ENCODE measurements at places on chromosomes 16 and 17.

DNA sequence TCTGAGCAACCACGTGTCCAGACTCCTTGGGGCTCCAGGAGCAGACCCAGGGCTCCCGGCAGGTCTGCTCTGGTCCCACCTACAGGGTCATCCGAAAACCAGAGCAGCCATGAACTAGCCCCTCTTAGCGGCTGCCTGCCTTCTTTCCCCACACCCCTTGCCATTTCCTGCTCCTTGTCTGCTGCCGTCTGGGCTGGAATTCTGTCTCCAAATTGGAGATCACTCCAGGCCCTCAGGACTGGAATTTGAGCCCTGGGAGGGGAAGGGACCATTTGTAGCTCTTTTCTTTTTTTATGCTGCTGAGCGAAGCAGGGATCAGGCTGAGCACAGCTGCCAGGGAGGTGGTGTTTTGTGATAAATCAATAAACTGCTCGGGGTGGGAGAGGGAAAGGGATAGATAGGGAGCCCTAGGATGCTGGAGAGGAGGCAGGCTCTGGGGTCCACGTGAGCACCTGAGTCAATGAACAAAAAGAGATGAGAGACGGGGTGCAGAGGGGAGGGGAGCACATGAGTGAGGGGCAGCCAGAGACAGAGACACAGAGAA is 257.5 kb downstream of the ENGASE start:
- DNase-seq: no peak

DNA sequence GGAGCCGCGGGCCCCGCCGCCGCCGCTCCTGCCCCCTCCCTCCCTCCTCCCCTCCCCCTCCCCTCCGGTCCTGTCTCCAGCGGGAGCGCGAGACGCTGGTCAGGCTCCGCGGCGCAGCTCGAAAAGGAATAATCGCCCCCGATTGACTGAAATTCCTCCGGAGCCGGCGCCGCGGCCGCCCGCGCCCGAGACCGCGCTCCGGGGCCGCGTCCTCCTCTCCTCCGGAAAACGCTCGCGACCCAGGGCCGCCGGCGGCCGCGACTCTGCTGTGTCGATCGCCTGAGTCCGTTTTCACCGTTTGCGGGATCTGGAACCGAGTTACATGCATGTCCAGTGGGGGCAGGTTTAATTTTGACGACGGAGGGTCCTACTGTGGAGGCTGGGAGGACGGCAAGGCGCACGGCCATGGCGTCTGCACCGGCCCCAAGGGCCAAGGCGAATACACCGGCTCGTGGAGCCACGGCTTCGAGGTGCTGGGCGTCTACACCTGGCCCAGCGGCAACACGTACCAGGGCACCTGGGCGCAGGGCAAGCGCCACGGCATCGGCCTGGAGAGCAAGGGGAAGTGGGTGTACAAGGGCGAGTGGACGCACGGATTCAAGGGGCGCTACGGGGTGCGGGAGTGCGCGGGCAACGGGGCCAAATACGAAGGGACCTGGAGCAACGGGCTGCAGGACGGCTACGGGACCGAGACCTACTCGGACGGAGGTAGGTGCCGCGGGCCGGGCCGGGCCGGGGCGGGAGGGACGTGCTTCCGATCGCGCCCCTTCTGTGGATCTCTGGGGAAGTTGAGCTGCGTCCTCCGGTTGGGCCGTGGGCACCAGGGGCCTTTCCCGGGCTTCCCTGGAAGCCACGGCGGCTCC is 744 bp downstream of the JPH3 start:
- DNase-seq: no peak

- no peak for DNase-seq
Measured at GRCh38 chr16:73036074-73036826, 11.7 kb downstream of the ZFHX3 start.

GRCh38 chr17:2064980-2065785 is 10.3 kb downstream of the HIC1 start:
- DNase-seq: no peak

DNA sequence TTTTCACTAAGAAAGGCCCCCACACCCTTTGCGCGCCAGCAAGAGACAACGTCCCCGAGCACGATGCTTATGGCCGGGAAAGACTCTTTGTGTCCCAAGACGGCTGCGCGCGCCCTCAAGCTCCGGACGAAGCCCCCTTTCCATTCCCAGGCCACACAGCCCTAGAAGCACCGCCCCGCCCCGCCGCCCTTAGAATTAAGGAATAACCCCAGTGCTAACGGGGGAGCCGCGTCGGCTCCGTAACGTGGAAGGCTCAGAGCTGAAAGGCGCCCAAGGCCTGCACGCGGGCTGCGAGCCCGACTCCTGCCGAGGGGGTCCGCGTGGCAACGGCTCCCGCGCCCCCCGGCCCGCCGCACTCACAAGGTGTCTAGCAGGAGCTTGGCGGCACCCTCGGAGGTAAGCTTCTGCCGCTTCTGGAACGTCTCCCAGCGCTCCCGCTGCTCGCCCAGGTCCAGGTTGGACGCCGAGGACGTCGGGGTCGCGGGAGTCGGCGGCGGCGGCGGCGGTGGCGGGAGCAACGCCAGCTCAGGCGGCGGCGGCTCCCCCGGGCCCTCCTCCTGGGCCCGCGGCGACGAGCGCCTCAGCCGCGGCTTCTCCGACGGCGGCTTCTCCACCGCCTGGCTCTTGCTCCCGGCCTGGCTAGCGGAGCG is 477 bp downstream of the CENPV start:
- DNase-seq: no peak

GRCh38 chr17:68435876-68436842 is 21.1 kb downstream of the WIPI1 start:
- DNase-seq: no peak

DNA sequence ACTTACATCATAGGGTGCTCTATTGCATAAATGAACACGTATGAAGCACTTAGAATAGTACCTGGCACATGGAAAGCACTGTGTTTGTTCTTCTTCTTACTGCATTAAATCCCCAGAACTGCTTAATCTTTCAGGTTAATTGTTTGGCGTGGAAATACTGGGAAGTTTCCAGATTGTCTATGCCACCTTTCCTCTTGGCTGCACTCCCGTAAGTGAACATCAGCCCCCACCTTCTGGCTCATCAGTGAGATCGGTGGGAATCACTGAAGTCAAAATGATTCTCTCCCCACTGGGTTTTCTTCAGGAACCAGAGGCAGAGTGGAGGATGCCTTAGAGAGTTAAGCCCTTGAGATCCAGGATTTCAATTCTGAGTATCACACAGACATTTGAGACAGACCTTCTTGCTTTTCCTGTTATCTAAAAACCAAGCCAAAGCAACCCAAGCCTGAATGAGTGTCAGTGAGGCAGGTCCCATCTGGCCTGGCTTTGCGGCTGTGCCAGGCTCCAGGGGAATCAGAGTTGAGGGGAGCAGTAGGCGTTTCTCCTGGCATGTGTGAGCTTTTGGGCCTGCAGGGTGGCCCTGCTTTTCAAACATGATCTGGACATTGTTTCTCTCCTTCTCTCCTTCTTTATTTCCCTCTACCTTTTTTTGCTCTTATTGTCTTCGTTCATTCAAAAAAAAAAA is 59.1 kb downstream of the OTOA start:
- DNase-seq: no peak

GRCh38 chr17:6757747-6758146 is 1.9 kb downstream of the XAF1 start:
- DNase-seq: no peak

DNA sequence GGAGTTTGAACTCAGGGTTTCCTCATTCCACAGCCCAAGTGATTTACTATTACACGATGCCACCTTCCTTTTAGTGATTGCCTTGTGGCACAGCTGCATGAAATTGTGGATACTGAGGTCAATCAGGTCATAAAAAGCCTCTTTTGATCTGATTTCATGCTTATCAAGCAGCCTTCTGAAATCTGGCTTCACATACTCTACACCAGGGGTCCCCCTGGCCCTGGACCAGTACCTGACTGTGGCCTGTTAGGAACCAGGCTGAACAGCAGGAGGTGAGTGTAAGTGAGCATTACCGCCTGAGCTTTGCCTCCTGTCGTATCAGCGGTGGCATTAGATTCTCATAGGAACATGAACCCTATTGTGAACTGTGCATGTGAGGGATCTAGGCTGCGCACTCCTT is 13.8 kb downstream of the SLFN5 start:
- no peak for DNase-seq

DNA sequence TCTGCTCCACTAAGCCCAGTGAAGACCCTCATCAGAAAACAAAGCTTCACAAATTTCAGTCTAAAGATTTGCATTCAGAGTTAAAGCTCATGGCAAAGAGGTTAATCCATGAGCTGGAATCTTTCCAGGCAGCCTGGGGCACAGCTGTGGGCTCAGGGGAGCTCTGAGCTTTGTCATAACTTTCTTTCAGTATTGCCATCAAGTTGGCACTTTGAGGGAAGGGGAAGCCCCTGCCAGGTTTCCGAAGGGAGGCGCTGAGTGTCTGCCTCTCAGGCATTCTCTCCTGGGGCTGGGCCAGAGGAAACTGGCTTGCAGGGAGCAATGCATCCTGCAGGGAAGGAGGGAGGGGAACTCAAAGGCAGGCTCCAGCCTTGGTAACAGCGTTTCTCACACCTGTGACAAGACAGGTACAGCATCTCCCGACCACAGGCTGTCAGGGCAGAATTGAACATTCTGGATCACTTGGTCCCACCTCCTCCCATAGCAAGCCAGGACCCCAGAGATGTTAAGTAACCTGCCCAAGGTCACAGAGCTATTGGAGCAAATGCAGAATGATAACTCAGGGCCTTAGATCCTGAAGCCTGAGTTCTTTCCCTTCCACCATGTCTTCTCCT is 3.9 kb downstream of the LPO start:
- no peak for DNase-seq

- DNase-seq: no peak
Measured at GRCh38 chr16:2478279-2478678, 3.4 kb downstream of the TBC1D24 start.

GRCh38 chr16:50538411-50539052 is 9.7 kb upstream of the NKD1 start:
- DNase-seq: no peak

GRCh38 chr17:705863-706262 is 8.8 kb downstream of the VPS53 start:
- no peak for DNase-seq

DNA sequence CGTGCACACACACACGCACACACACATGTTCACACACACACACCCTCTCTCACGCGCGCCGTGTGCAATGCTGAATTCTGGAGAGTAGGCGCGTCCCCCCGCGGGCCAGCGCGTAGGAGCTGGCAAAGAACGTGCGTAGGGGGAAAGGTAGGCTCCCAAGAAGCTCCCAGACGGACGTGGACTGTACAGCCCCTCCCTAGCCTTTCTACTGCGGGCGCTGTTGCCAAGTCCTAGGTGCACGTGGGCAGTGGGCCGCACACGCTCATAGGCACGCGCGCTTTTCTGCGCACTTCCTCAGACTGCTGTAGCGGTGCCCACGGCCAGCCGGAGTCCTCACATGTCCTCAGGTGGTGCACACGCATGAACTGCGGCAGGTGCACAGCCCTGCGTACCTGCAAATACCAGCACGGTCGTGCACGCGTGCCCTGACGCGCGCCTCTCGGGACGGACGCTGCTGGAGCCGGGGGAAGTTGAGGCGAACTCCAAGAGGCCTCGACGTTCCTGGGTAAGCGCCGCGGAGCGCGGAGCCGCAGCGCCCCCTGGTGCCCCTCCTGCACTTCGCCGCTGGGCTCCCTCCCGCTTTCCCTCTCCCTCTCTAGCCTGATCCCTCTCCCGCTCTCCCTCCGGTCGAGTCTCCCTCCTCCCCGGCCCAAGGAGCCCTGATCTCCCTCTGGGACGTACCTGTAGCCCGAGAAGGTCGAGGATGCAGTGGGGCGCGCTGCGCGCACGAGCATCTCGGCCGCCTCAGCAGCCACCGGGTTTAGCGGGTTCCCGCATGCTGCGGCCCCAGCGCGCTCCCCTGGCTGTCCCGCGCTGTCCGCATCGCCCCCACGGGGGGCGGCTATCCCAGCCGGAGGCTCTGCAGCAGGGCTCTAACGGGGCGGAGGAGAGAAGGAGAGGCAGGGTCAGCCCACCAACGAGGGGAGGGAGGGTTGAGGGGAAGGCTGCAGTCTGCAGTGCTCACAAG is 749 bp downstream of the GRIN2A start:
- DNase-seq: peak; percentile 86

DNA sequence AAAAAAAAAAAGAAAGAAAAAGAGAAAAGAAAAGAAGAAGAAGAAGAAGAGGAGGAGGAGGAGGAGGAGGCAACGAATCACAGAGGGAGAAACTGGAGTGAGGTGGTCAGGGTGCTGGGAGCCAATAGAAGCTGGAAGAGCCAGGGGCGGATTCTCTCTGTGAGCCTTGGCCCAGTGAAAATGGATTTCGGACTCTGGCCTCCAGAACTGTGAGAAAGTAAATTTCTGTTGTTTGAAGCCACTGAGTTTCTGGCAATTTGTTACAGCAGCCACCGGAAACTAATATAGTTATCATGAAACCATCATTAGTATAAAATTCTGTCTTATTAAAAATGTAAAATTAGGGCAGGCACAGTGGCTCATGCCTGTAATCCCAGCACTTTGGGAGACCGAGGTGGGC is 27.7 kb upstream of the WFIKKN2 start:
- no peak for DNase-seq

DNA sequence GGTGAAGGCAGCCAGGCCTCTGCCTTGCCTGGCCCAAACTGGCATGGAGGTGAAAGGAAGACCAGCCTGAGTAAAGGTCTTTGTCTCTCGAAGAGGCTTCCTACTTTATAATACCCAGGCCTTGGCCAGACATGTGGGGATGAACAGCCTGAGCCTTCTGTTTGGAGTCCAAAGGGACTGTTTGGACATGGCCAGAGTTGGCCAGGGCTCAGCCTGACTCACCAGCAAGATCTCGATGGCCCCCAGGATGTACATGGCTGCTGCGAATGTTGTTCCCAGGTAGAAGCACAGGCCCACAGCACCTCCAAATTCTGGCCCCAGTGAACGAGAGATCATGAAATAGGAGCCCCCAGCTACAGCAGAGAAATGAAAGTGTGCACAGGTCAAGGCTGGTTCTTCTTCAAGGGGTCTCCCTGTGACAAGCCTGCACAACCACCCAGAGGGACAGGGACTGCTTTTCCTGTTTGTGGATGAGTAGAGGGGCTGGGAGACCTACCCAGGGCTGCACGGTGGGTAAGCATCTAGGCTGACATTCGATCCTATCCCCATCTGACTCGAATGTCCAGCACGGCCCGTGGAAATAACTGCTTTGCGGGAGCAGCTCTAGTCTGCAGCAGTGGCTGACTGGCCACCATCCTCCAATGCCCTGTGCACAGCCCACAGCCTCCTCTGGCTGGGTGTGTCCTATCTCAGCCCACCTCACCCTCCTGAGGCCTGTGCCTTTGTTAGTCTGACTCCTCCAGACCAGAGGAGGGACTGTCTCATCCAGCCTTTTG is 10.7 kb upstream of the LCAT start:
- DNase-seq: no peak

- no peak for DNase-seq
Measured at GRCh38 chr17:183021-183420, 1.6 kb upstream of the DOC2B start.

GRCh38 chr17:79842136-79842655 is 3.0 kb upstream of the CBX4 start:
- DNase-seq: no peak
